ENCODE measurements at places on chromosomes 2 and 18.
A peak's percentile ranks its signal among the peaks of the same experiment; 100 is the strongest.

- H3K4me1 ChIP-seq: no peaks in the 10 kb centered on the region
- H3K27ac ChIP-seq: no peak overlapping the region
- H3K27me3 ChIP-seq: no peaks in the 10 kb centered on the region
- no peaks in the 10 kb centered on the region for H3K36me3 ChIP-seq
- no peak for DNase-seq
- no peak overlapping the region for H3K4me3 ChIP-seq
Observed at GRCh38 chr2:120773186-120773800, 37.6 kb downstream of the GLI2 start.

- H3K36me3 ChIP-seq: no peaks in the 10 kb centered on the region
- no peak overlapping the region for H3K4me3 ChIP-seq
- H3K4me1 ChIP-seq: no peaks in the 10 kb centered on the region
- no peak for DNase-seq
- H3K27me3 ChIP-seq: no peaks in the 10 kb centered on the region
- H3K27ac ChIP-seq: no peak overlapping the region
Observed at GRCh38 chr18:58069721-58070292, 25.8 kb downstream of the NEDD4L start.

DNA sequence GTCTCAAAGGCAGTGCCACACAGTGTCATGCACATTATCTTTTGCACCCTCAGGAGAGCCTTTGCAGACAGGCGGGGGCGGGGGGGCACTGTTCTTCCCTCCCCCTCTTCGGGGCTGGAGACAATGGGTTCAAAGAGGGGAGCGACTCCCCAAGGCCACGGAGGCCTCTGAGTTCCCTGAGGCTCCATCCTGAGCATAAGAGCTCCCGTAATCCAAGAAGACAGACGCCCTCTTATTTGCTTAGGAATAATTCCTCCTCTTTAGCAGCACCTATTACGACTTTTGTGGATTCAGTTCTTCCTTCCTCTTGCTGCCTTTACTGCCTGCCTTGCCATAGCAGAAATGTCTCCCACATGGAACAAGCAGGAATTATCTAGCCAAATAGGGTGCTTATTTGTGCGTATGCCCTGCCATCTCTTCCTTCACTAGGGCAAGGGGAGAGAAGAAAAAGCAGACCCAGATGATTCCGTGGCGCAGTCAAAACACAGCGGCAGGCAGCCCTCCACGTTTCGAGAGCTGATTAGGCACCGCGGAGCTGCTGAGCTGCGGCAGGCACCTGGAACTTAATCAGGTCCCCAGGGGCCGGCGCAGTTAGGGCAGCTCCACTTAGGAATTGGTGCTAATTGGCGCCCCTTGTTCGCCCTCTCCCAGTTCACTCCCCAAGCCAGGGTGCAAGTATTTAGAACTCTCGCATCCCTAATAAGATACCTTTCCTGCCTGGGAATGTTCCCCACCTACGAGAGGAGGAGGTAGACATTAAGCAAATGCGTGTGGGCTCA lies 233.4 kb upstream of the MYT1L start:
- H3K36me3 ChIP-seq: no peaks in the 10 kb centered on the region
- no peak overlapping the region for H3K4me3 ChIP-seq
- H3K4me1 ChIP-seq: no peaks in the 10 kb centered on the region
- no peak overlapping the region for H3K27ac ChIP-seq
- H3K27me3 ChIP-seq: no peaks in the 10 kb centered on the region

DNA sequence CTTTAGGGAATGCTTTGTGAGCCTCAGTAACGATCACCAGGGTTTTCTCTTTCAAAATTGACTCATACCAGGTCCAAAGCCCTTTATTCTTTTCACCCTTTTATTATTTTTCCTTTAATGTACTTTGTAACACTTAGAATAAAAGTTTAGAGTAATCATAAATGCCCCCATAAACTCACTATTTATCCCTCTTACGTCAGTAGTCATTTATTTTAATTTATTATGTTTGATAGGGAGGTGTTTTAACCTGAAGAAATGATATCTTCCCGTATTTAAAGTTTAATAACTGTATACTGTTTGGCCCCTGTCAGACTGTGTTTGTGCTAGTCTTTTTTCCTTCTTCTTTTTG lies 1.1 kb downstream of the TWSG1 start:
- no peaks in the 10 kb centered on the region for H3K27me3 ChIP-seq
- H3K4me3 ChIP-seq: peak overlapping the region; percentile 86
- peaks cover 14% of the 10 kb centered on the region for H3K4me1 ChIP-seq
- no peak overlapping the region for H3K27ac ChIP-seq

GRCh38 chr2:37976411-37976810 lies 51.3 kb downstream of the RMDN2 start:
- no peaks in the 10 kb centered on the region for H3K4me1 ChIP-seq
- DNase-seq: no peak
- H3K27ac ChIP-seq: no peak overlapping the region
- H3K27me3 ChIP-seq: no peaks in the 10 kb centered on the region

DNA sequence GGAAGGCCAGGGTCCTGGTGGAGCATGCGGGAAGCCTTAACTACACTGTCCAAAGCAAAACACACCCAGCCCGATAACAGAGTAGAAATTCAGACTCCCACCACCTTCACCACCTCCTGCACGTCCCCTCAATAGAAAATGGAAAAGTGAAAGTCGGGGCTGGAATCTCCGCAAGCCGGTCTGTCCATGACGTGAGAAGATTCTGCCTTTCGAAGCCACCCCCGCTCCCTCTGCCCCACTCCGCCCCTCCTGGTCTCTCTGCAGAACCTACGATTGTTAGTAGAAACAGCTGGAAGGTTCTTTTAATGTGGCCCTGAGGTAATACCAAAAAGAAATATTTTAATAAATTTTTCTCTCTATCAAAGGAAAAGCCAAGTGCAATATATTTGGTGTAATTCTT lies 116.4 kb downstream of the GBX2 start:
- no peak overlapping the region for H3K4me3 ChIP-seq
- H3K27ac ChIP-seq: no peak overlapping the region
- H3K27me3 ChIP-seq: no peaks in the 10 kb centered on the region
- no peak for DNase-seq

- peaks cover 6% of the 10 kb centered on the region for H3K4me1 ChIP-seq
- DNase-seq: no peak
- H3K36me3 ChIP-seq: no peaks in the 10 kb centered on the region
- no peaks in the 10 kb centered on the region for H3K27me3 ChIP-seq
- peak overlapping the region; percentile 72 for H3K27ac ChIP-seq
Observed at GRCh38 chr2:111884592-111884964, 585 bp upstream of the ANAPC1 start.

- DNase-seq: no peak
- no peaks in the 10 kb centered on the region for H3K27me3 ChIP-seq
- no peaks in the 10 kb centered on the region for H3K36me3 ChIP-seq
- no peaks in the 10 kb centered on the region for H3K4me1 ChIP-seq
Observed at GRCh38 chr2:71891155-71891554, 256.5 kb downstream of the CYP26B1 start.

DNA sequence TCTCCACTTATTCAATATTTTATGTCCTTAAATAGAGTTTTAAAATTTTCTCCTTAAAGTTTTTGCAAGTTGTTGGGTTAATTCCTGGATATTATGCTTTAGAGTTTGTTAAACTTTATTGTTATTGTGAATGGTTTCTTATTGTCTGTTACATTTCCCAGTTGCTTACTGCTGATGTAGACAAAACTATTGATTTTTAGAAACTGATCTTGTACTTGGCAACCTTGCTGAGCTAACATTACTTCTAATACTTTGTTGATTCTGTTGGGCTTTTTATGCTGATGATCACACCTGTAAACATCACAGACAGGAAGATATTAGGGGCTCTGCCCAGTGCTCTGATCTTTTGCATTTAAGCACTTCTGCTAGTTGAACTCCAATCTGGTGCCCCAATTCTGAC lies 2.8 kb upstream of the CLIP4 start:
- no peaks in the 10 kb centered on the region for H3K27me3 ChIP-seq
- no peaks in the 10 kb centered on the region for H3K36me3 ChIP-seq
- H3K27ac ChIP-seq: no peak overlapping the region
- no peak overlapping the region for H3K4me3 ChIP-seq

- no peaks in the 10 kb centered on the region for H3K27me3 ChIP-seq
- no peak overlapping the region for H3K4me3 ChIP-seq
- no peaks in the 10 kb centered on the region for H3K36me3 ChIP-seq
Observed at GRCh38 chr2:32260376-32260775, 4.3 kb downstream of the NLRC4 start.

DNA sequence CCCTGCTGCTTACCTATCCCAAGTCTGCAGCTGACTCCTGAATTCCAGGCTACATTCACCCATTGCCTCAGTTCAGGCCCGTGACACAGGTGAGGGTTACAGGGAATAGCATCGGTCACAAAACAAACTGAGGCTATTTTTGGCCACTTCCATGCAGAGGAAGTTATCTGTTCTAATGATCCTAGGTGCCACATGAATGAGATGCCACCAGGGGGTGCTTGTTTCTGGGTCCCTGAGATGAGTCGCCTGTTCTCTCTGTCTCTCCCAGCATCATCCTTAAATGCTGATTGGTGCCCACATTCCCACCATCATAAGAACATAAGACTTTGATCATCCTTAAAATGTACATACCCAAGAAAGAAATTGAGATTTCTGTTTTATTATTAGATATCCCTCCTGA lies 119.0 kb upstream of the CELF4 start:
- no peaks in the 10 kb centered on the region for H3K4me1 ChIP-seq
- no peak for DNase-seq
- no peaks in the 10 kb centered on the region for H3K36me3 ChIP-seq
- H3K4me3 ChIP-seq: no peak overlapping the region

DNA sequence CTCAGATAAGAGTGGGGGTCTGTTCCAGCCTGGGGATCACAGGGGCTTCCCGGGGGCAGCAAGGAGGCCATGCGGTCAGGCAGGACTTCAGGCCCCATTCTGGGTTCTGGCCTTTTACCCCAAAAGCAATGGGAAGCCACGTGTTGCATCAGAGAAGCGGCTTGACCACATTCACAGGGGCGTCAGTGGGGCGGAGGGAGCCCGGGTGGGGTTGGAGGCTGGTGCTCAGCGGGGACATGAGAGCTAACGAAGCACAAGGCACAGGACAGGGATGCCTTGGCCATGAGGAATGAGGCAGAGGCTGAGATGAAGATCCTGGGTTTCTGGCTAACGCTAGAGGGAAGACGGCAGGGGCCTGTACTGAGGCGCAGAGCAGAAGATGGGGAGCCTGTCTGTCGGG lies 6.1 kb downstream of the HJURP start:
- no peak overlapping the region for H3K27ac ChIP-seq
- H3K4me1 ChIP-seq: no peaks in the 10 kb centered on the region
- no peaks in the 10 kb centered on the region for H3K27me3 ChIP-seq
- no peak for DNase-seq
- no peaks in the 10 kb centered on the region for H3K36me3 ChIP-seq

DNA sequence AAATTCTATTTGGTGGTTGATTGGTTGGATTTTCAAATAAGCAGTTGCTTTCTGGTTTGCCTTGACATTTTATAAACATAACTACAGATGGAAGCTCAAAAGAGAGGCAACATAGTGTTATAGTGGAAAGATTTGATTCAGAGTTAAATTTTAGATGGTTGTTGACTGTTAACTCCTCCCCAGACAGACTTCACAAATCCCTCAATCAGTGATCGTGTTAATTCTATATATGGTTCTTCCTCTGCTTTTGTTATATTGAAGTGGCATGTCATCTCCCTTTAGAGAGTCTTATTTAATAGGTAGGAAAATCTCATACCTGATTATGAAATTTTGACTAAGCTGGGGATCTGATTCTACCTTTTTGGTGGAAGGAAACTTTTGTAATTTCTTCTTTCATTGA lies 19.5 kb downstream of the DGUOK start:
- peaks cover 37% of the 10 kb centered on the region for H3K36me3 ChIP-seq
- H3K27me3 ChIP-seq: no peaks in the 10 kb centered on the region
- no peak overlapping the region for H3K27ac ChIP-seq
- DNase-seq: no peak

DNA sequence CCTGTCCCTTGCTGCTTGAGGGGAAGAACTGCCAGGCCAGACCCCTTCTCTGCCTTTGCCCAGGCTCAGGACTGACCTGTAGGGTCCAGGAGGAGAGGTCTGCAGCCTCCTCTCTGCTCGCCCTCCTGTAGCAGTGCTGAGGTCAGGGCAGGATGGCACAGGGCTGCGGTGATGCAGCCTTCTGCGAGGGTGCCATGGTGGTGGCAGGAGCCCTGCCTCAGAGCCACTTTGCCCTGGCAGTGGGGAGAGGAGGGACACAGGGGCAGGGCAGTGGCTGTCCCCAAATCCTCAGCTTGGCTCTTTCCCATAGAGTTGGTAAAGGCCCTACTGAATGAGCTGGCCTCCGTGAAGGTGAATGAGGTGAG lies 884 bp downstream of the PROM2 start:
- no peaks in the 10 kb centered on the region for H3K27me3 ChIP-seq
- no peak overlapping the region for H3K4me3 ChIP-seq
- no peaks in the 10 kb centered on the region for H3K4me1 ChIP-seq
- H3K36me3 ChIP-seq: no peaks in the 10 kb centered on the region
- no peak overlapping the region for H3K27ac ChIP-seq
- DNase-seq: peak; percentile 12

DNA sequence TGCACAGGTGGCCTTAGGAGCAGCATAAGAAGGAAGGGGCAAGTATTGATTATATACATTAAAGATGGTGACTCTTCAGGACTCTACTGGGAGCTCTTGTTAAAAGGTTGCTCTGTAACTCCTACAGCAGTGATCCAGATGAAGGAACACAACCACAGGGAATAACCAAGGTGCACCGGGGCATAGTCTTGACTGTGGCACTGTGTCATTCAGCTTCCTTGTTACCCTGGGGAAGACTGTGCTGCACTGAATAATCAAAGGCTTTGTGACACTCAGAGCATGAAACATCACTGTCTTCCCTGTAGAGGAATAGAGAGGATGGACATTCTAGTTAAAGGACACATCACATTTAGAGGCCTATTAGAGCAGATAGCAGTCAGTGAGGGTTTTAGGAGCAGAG lies 105.3 kb downstream of the UBE2E3 start:
- H3K27ac ChIP-seq: no peak overlapping the region
- no peak overlapping the region for H3K4me3 ChIP-seq
- no peaks in the 10 kb centered on the region for H3K36me3 ChIP-seq
- no peaks in the 10 kb centered on the region for H3K4me1 ChIP-seq
- H3K27me3 ChIP-seq: no peaks in the 10 kb centered on the region
- no peak for DNase-seq

DNA sequence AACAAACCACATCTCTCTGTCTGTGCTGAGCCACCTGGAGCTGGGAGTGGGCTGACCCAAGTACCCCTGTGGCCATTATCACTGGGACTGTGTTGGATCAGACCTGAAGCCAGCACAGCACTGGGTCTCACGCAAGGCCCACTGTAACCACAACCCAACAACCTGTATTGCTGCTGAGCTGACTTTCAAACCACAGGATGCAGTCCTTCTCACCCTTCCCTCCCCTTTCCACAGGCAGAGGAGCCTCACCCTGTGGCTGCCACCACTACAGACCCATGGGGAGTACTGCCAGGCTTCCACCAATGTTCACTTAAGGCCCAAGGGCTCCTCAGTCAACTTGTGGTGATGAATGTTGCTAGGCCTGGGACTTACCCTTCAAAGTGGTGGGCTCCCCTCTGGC lies 135.7 kb downstream of the DIS3L2 start:
- no peak overlapping the region for H3K4me3 ChIP-seq
- DNase-seq: no peak
- H3K27me3 ChIP-seq: no peaks in the 10 kb centered on the region
- no peaks in the 10 kb centered on the region for H3K4me1 ChIP-seq

Measured in ascending aorta (tissue), 2 donors.